ENCODE measurements at places on chromosomes 5 and 9.

GRCh38 chr9:27560457-27560856, 12.8 kb downstream of the C9orf72 start:
- no peak for DNase-seq

- DNase-seq = no peak
Measured at GRCh38 chr5:178357121-178357521, 124.5 kb upstream of the PHYKPL start.

GRCh38 chr5:56356121-56356835, 123.1 kb upstream of the ANKRD55 start:
- no peak for DNase-seq

- DNase-seq = no peak
Measured at GRCh38 chr9:86944796-86945727, 2.2 kb downstream of the GAS1 start.
